Naive thymus-derived CD8-positive, alpha-beta T cell (primary cell): ENCODE measurements at places on chromosomes 1 and 21.

DNA sequence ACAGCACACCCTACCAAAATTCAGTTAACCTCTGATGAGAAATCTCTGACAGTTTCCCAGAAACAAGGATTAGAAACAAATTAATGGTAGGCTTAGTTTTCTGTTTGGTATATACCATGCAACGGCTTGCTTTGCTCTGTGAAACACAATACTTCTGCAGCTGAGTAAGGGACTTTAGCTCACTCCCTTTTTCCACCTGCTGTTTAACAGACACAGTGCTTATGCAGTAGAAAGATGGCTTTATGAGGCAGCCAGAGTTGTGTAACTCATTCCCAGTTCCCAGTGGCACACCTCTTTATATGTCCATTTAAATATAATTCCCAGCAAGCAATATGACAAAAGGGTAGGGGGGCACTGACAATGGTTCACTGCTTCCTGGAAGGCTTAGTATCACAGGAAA lies 124.0 kb downstream of the PIGK start:
- DNase-seq = no peak

DNA sequence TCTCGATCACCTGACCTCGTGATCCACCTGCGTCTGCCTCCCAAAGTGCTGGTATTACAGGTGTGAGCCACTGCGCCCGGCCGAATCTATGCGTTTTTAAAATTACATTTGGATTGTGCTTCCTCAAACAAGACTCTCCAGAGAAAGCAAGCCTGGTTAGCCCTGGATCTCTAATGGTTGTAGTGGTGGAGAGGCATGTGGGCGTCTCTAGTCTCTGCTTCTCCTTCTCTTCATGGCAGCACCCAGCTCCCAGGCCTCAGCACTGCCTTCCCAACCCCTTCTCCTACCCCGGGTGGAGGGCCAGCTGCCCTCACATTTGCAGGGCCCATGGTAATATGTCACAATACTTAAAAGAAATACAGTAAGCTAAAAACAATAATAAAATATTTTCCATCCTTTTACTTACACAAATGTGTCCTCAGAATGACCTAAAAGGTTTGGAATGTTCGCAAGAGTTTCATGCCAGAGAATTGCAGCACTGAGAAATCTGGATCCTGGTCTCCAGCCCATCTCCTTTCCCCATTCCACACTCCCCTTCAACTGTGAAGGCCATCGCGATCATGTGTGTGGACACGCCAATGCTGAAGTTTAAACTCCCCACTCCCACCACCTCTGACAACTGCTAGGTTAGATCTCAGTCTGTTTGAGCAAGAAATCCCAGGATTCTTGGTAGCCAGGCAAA lies 7.0 kb downstream of the OR14I1 start:
- no peak for DNase-seq

DNA sequence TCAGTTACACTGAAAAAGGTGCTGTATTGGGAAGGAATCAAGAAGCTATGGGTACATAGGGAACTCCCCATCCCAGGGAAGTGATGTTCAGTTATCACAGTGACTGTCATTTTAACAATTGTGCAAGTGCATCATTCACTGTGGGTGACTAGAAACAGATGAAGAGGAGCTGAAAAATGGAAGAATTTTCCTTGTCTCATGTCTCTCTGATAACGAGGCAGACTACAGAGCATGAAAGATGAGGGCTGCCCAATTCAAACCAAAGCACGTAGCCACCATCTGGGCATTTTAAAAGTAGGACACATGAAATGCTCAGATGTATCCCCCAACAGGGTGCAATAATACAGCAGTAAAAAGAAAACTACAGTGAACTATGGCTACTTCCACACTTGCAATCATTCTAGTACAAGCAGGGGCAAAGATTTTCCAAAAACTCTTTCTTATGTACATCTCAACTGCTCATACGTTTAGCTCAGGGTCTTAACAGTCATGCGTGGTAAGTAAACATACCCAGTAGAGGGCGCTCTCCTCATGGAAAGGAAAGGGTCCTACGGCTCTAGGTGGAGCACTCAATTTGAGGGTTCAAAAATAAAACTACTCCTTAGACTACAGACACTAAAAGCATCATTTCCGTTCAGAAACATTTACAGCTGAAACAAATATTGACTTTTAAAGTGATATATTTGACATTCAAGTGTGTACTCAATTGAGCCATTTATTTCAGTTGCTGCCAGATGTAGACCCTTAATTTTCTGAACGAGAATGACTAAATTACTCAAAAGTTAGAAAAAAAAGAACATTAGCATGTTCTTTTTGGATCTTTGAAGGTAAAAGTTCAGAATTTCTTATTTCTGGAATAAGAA lies 143.2 kb downstream of the KCTD3 start:
- DNase-seq = no peak

- DNase-seq = no peak
Observed at GRCh38 chr1:65310078-65310587, 790 bp downstream of the DNAJC6 start.

DNA sequence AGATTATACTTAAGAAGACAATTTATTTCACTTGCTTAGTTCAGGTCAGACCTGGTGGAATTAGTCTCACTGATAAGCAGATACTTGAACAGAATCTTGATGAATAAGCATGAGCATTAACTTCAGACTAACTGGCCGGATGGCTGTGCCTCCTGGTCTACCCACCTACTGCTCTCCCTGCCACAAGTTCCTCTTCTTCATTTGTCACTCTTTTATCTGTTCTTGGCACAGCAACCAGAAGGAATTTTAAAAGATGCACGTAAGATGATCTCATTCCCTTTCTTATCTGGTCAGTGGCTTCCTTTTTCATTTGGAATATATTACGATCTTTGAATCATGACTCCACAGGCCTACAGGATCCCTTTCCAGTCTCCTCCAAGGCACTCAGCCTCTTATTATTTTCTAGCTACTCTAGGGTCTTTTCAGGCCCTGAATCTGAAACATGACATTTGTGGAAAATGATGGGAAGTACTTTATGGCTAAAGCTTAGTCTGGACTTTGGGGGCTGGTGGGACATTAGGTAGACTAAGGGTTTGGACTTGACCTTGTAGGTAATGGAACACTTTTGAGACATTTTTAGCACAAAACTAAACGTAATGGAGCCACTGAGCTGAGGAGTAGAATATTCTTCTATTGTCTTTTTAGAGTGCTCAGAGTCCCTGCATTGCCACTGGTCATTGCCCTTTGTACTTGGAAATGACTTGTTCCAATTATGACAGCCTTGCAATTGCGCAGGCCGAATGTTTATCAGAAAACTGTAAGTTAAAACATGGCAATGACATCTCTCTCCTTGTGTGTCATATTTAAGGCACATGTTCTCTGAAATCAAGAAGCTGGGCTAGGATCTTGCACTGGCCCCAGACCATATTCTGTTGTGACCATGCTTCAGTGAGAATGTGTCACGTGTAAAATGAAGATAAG lies 16.0 kb downstream of the ST6GALNAC3 start:
- DNase-seq = no peak

DNA sequence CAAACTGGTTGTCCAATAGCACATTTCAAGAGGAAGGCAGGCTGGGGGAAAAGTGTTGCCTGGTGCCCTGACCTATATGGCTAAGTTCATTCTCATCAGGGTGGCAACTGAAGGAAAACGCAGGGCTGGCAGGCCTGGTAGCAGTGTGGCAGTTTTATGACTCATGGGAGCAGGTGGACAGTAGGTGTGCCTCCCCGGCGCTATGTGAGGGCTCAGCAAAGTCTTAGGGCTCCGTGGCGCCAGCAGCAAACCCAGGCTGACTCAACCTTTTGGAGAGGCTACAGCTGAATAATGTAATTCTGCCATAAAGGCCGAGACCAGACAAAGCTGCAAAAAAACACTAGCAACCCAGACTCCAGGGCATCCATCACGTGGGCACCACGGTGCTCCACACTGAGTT lies 23.6 kb downstream of the GADD45A start:
- no peak for DNase-seq
